ENCODE measurements at places on chromosomes 16 and 17.

DNA sequence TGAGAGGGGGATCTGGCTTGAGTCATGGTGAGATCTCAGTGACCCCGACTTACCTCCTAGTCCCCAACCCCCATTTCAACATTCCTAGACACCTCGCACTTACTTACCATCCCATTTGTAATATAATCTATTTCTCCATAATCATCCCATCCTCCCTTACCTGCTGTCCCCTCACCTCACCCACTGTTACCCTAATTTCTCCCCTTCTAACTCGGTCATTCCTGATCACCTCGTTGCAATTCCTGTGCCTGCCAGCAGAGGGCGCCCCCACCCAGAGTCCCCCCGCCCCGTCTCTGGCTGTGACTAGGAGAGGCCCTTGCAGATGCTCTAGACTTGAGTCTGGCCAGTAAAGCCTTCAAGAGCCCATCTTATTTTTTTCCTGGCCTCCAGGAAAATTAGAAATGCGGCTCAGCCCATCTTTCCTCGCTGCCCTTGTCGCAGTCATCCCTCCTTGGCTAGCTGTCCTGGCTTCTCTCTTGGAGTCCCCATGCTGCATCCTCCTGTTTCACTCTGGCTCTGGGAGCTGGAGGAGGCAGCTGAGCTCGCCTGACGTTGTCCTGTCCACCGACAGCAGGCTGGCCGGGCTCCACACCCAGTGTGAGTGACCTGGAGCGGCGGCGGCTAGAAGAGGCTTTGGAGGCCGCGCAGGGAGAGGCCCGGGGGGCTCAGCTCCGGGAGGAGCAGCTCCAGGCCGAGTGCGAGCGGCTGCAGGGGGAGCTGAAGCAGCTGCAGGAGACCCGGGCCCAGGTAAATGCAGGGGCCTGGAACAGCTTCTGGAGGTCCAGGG is 5.0 kb downstream of the TBKBP1 start:
- peak; percentile 14 for DNase-seq

DNA sequence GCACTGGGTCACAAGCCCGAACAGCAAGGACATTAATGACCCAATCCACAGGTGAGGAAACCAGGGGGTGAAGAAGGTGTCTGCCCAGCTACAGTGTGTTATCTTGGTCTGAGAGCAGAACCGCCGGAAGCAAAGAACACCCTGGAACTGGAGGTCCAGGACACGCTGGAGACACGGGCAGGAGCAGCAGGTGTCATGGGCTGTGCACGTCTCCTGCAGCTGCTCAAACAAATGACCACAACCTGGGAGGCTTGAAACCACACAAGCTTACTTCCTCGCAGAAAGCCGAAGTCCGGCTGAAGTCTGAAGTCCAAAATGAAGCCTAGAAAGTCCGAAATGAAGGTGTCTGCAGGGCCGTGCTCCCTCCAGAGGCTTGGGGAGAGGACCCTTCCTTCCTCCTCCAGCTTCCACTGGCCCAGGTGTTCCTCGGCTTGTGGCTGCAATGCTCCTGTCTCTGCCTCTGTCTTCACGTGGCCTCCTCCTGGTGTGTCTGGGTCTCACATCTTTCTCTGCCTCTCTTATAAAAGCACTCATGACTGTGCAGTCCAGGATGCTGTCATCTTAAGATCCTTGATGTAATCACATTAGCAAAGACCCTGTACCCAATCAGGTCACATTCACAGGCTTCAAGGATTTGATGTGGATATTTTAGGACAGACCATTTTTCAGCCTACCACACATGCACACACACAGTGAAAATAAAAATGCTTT is 351.2 kb downstream of the C16orf95 start:
- DNase-seq, result no peak

- no peak for DNase-seq
Measured at GRCh38 chr16:81293909-81294802, 20.6 kb upstream of the GAN start.

GRCh38 chr17:5825717-5826330 is 241.5 kb upstream of the NLRP1 start:
- no peak for DNase-seq

DNA sequence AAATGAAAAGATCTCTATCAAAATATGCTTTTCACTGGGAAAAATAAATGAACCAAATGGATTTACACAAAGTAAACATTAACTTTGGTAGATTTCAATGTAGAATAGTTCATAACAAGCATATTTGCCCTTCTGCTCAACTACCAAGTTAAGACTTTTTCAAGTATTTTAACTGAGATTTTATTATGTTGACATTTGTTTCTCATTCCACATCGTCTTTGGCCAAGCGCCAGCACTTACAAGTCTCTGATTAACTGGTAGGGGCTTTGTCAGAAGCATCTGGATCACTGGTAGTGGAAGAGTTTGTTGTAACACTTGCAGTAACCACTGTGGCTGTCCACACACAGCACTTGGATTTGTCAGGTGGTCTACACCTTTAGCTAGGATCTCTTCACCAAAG is 22.9 kb downstream of the SLFN12L start:
- no peak for DNase-seq

DNA sequence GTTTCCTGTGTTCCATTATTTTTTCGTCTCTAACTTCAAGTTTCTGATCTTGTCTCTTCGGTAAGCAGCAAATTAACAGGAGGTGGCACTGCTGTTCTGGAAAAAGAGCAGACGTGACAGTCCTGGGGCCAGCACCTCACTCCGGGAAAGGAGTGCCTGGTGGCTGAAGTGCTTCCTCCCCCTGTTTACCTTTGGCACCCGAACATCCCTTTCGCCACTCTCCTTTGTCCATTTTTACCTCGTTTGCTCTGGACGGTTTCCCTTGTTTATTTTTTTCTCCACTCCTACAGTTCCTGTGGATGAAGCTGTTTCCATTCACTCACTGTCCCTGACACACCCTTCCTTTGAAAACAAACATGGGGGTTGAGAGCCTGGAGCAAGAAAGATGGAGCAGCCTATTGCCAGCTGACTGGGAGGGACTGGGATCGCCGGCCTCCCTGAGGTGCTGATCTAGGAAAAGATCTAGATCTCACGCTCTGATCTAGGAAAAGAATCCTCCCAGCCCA is 12.6 kb downstream of the SAP30BP start:
- no peak for DNase-seq

DNA sequence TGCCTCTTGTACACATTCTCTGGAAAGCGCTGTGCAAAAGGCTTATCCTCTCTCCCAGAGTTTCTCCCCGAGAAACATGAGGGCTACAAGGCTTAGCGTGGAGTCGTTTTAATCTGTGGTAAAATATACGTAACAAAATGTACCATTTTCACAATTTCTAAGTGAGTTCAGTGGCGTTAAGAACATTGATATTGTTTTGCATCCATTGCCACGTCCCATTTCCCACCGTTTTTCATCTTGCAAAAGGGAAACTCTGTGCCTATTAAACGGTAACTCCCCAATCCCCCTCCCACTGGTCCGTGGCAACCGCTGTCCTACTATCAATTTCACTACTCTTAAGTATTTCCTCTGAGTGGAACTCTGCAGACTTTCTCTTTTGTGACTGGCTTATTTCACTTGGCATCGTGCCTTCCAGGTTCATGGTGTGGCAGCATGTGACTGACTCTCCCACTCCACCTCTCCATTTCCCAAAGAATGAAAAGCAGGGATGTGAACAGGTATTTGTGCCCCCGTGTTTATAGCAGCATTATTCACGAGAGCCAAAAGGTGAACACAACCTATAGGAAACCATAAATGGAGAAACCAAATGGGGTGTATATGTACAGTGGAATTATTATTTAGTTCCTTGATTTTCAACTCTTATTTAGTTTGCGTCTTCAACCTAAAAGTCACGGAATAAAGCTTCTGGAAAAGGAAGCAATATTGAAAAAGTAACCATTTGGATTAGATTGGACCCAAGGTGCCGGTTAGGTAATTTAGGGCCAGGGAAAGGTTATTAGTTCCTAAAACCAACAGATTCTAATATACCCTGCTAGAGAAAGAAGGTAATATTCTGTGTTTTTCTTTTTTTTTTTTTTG is 1.1 kb upstream of the USP32 start:
- DNase-seq, result peak; percentile 45

GRCh38 chr17:82864713-82865248 is 25.0 kb upstream of the ZNF750 start:
- no peak for DNase-seq

GRCh38 chr17:17124341-17124740 is 81.8 kb downstream of the PLD6 start:
- no peak for DNase-seq

GRCh38 chr16:68005211-68005610 is 5.9 kb upstream of the DPEP2 start:
- DNase-seq, result no peak

DNA sequence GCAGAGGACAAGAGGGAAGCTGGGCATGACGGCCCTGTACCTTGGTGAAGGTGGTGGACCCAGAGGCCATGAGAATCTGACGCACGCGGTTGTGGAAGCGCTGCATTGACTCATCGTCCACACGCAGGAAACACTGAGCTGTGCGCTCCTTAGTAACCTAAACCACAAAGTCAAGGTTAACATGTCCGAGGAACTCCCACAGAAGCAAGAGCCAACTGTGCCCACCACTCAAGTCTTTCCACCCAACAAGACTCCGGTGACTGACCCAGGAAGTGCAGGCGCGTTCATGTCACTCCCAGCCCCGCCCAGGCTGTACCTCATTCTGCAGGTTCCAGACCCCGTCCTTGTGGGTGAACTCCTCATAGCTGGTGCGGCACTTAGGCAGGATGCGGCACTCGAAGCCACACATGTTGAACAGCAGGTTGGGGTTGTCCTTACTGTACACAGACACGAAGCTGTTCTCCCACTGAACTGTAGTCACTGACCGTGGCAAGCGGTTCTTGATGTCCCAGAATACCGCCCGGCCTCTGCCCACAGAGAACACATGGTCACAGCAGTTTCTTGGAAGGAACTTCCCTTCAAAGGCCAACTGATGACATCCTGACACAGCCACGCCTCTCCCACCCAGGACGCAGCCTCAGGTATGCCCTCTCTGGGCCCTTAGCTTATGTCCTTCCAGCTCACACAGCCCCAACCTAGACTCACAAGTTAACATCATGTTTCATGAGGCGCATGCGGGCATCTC is 11.5 kb downstream of the PRPF8 start:
- no peak for DNase-seq

DNA sequence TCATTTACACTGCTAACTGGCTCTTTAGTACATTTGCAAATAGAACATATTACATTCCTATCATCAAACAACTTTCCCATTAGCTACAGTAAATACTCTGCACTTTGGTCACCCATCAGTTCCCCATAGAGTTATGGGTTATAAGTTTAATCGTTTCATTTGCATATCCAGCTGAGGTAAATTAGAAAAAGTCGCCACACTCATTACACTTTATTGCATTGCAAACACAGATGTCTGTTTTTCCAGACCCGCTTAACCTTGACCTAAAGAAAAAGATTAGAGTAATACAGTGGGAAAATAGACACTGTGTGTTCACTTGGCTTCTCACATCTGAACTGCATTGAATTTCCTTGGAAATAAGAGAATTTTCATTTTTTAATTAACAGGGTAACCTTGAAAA is 213.1 kb upstream of the PSMD7 start:
- no peak for DNase-seq

- no peak for DNase-seq
Measured at GRCh38 chr17:45828582-45829133, 16.0 kb upstream of the SPPL2C start.

DNA sequence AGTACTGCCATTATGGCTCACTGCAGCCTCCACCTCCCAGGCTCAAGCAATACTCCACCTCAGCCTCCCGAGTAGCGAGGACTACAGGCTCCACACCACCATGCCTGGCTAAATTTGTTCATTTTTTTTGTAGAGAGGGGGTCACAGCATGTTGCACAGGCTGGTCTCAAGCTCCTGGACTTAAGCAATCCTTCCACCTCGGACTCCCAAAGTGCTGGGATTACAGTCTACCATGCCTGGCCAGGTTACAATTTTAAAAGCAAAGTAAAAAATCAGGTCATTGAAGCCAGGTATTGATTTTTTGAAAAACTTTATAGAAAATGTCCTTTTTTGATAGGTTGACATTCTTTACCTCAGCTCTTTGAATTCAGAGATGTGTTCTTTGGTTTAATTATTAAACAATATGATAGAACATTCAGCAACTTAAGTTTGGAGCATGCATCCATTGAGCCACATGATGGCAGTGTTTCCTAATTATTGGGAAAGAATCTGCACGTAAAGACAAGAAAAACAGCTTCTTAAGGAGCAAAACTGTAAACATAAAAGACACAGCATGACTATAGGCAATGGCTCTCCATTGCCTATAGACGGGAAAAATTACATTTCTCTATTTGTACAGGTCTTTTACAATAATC is 1.7 kb upstream of the SLC16A11 start:
- DNase-seq, result peak; percentile 9

- DNase-seq, result peak; percentile 81
Measured at GRCh38 chr17:64005734-64006167, 7.6 kb downstream of the PRR29 start.

DNA sequence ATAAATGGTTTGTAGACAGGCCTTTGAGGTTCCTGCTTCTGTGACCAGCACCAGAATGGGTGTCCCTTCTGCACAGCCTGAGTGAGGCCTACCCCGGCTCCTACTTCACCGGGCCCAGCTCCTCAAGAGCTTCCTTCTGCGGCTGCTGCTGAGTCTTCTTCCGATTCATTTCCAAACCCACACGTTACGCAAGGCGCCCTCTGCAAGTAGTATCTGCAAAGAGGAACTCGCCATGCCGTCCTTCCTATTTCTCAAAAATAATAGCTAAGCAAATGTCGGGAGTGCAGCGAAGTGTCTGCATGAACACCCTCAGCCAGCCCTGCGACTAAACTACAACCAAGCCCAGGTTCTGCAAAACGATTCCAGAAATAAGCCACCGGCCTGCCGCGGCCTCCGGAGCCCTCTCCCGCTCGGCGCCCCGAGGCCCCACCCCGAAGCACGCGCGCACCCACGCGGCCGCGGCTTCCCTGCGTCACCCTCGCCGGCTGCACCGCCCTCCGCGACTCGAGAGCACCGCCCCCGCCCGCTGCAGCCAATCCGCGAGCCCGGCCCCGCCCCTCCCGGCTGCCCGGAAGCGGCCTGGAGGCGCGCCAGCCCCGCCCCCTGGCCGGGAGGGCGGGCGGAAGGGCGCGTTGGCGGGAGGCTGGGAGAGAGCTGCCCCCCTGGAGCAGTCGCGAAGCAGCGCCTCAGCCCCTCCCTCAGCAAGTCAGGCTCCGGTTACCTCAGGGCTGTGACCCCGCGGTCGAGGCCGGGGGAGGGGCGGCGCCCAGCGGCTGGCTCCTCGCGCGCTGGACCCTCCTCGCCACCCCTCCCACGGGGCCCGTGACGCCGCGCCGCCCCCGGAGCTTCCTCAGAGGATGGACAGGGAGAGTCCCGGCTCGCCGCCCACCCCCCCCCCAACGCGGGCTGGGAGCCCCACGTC is 8.3 kb downstream of the MNT start:
- peak; percentile 81 for DNase-seq

DNA sequence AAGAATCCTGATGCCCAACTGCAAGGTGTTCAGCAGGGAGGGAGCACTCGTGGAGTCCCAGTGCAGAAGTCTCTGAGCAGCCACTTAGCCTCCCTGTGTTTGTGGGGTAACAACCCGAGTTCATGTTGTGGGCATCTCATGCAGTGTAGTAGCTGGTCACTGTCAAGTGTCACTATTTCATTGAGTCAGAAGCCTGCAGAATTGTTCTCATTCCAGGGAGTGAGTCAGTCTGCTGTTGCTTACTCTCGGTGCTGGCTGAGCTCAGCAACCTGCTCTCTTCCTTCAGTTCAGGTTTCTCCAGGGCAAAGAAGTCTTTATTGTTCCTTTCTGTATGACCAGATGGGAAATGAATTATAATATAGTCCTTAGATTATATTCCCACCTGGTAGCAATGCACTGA is 24.1 kb downstream of the HMOX2 start:
- DNase-seq, result no peak
